ENCODE measurements at places on chromosomes 13 and 19.

GRCh38 chr19:47104680-47105079, 8.9 kb downstream of the ZC3H4 start:
- DNase-seq: no peak

DNA sequence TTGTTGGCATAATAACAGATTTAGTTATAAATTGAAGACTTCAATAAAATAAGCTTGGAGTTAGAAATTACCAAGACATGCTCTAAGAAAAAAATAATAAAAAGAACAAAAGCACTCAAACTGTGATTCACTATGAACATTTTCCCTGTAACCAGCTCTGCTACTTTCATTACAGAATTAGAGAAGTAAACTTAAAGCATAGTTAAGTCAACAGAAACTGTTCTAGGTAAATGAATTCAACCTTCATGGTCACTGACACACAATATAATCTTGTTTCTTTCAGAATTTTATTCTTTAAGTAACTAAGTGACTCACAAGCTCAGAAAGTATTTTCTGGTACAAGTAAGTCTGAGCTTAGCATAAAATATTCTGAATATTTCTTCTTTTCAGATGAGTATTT, 136.3 kb downstream of the KLF5 start:
- DNase-seq: no peak

DNA sequence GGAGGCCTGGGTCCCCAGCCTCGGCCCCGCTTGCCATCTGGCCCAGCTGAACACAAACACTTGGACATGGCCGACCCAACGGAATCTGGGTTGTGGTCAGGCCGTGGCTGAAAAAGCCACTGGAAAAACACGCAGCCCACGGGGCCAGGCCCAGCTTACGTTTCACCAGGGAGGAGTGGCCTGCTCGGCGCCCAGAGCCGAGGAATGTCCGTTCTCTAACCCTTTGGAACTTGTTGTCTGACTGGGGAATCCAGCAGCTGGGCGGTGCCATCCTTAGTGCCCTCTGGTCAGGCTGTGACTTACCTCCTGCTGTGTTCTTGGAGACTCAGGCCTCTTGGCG, 13.8 kb downstream of the CILP2 start:
- DNase-seq: no peak

GRCh38 chr19:10858204-10858828, 10.1 kb downstream of the C19orf38 start:
- no peak for DNase-seq

- DNase-seq: no peak
Measured at GRCh38 chr19:15897026-15897737, 692 bp downstream of the CYP4F2 start.

- DNase-seq: no peak
Measured at GRCh38 chr13:94660695-94661326, 51.5 kb downstream of the SOX21 start.
